T-helper 2 cell (primary cell): ENCODE measurements at places on chromosomes 7 and 10.

GRCh38 chr7:117143580-117143979 lies 179.3 kb downstream of the WNT2 start:
- DNase-seq = no peak

DNA sequence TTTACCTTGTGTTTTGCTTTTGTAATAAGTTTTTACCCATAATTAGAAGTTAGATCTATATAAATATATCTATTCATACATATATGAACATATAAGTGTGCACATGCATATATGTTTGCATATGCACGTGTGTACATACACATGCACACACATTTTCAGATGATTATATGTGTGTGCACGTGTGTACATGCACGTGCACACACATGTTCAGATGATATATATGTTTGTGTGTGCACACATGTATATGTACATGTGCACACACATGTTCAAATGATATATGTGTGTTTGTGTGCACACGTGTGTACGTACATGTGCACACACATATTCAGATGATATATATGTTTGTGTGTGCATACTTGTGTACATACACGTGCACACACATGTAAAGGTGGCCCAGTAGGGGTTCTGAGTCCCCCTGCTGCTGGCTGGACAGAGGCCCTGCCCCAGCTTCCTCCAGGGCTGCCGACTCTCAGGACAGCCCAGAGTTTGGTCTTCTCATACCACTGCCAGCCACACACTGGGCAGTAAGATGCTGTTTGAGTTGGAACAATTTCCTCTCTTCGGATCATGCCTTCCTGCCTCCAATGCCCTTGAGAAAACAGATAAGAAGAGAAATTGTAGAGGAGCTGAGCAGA lies 252.3 kb upstream of the PPP2R2D start:
- DNase-seq = no peak

DNA sequence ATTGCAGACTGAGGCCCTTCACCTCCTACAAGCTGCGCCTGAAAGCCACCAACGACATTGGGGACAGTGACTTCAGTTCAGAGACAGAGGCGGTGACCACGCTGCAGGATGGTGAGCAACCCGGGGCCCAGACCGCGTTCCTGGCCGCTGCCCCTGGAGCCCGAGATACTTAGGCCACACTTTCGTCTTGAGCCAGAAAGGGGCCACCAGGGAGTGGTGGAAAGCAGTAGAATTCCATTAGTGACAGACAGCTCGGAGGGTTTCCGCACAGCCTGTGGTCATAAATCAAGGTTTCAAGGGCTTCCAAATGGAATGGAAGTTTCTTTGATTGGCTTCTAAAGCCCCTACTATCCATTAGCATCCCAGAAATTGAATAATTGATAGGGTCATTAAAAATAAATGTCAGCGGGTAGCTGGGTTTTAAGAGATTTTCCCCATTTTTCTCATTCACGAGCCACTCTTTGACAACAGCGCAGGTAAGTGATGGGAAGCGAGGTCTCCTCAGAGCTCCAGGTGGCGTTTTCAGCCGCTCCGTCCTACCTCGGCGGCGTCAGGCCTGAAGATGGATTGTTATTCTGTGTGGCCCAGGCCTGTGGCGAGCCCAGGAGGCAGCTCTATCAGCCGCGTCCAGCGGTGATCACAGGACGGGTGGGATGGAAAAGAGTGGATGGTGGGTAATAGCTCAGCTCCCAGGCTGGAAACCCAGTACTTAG lies 523.5 kb upstream of the FOXK1 start:
- DNase-seq = no peak

DNA sequence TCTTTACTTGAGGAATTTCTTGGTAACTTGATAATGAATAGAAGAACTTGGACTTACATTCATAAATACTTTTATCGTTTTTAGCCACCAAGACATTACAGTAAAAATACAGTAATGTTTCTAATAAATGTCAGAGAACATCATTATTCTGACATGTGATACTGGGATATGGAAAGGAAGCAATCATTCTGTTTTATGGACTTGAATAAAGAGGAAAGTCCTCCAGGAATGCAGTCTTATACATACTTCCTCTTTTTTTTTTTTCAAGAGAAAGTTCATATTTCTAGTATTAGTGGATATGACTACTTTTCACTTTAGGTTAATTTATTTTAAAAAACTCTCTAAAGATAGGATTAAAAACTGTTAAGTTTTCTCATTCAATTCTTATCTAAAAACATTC lies 220.0 kb upstream of the SEMA3C start:
- DNase-seq = no peak

DNA sequence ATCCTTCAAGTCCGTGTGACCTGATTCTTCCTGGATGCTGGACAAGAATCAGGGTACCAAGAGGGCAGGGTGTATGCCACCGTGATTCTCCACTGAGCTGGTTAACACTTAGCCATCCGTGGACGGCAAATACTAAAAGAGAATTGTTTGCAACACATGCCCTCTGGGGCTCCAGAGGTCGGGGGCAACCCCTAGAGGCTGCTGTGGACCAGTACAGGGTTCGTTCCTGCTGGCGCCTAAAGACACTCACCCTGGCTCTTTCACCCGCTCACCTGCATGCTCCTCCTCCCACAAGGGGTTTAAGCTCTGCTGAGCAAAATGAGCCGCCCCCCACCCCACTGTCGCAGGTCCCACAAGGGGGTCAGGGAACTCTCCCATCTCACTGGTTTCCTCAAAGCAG lies 148.7 kb upstream of the ITGB1 start:
- DNase-seq = no peak

DNA sequence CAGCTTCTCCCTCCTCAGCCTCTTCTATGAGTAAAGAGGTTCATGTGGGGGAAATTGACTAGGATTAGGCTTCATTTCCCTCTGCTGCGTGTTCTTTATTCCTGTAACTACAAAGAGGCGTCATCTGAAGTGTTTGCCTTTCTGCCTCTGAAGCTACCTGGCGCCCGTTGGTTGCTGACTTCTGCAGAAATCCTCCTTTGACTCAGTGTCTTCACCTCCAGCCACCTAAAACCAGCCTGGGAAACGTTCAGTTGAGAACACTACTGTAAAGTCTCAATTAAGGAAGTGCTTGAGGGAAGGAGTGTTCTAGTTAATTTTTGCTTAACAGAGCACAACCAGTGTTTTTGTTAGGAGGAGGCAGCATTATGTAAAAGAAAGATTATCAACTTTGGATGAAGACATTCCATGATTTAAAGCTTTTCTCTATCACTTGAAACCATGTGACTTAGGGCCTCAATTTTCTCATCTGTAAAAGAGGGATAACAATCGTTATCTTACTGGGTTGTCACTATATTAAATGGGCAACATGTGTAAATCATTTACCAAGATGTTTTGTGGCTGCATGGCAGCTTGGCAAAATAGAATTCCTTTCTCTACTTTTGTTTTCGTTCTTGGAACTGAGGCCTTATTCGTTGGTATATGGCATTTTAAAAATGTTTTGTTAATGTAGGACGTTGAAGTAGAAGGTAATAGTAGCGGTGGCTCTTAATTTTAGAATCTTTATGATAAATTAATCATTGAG lies 642.9 kb downstream of the SDK1 start:
- no peak for DNase-seq

- DNase-seq = no peak
Measured at GRCh38 chr7:54653905-54654304, 105.1 kb downstream of the SEC61G start.

DNA sequence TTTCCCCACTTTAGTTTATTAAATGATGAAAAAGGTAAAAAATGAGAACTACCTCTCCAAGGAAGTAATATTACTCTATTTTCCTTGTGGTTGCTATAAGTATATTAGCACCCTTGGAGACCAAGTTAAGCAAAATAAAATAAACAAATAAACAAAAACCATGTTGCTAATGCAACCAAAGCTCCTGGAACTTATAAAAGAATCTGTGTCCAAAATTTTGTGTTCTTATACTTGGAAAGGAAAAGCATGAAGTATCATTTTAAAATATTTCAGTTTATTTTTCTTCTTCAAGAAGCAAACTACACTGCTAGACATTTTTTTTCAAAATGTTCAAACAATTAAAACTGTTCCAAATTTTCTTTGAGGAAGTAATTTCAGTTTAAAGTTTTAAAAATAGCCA lies 441.9 kb upstream of the LRRTM3 start:
- DNase-seq = no peak

- DNase-seq = no peak
Measured at GRCh38 chr7:30086529-30086928, 48.3 kb upstream of the MTURN start.

DNA sequence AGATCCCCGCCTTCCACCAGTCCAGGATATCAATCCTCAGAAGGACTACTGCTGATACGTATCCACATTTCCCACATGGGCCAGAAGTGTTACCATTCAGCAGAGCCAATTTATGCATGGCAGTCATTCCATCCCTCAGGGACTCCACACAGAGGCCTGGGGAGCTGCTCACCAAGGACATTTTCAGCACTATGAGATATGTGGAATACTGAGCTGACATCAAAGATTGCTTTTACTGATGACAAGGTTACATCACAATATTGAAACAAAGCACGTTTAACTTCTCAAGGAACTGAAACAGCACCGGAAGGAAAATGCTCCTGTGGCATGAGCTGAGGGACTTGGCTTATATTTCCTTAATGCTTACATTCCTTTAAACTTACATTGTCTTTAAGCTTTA lies 335.1 kb downstream of the BMPER start:
- no peak for DNase-seq

DNA sequence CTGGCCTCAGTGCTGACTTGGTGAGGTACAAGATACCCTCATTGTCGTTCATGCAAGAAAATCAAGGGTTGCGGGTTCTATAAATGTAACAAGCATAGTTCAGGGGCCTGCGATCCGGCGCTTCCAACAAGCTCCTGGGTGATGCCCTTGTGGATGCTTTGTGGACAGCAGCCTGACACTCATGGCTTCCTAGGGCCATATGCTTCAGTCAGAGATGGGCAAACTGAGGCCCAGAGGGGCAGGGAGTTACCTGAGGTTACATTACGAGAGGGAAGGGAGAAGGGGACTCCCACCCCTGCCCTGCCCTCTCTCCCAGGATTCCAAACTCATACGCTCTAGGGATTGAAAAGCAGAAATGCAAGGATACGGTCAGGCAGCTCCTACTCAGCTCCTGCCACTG lies 296.3 kb upstream of the ZMIZ1 start:
- no peak for DNase-seq

DNA sequence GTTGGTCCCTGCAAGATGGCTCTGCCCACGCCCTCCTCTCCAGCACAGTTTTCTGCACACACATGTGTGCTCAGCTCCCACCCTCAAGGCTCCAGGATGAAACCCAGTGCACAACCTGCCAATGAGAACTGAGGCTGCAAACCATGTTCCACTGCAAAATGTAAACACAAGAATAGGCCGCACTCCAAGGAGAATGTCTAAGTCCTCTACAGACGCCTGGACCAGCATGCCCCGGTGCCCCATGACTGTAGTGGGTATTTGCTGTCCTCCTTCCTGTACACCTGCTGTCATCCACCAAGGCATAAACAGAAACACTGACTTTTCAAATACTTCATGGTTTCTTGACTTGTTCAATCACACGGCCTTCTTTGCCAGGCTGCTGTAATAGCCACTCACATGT lies 72.6 kb downstream of the COBL start:
- DNase-seq = no peak

GRCh38 chr10:64880546-64880945 lies 1359.3 kb downstream of the REEP3 start:
- DNase-seq = no peak

- DNase-seq = no peak
Measured at GRCh38 chr7:99926321-99926720, 3.1 kb downstream of the GJC3 start.

DNA sequence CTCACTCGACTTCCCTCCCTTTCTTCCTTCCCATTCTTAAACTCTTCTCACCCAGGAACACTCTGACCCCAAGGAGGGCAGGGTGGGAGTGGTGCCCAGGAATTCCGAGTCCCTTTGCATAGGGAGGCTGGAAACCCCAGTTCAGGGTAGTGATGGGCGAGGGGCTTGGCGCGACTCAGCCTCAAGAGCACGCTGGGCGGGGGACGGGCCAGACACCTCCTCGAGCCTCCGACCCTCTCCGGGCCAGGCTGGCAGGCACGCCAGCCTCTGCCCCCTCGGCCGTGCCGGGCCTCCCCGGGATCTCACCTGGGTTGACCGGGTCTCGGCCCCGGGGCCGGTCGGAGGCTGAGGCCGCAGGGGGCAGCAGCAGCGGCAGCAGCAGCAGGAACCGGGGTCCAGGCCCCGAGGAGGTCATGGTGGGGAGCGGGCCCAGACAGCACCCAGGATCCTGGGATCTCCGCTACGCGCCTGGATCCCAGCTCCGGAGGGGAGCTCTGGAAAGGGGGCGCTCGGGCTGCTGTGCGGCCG lies 457 bp downstream of the PLOD3 start:
- DNase-seq = no peak
